ENCODE measurements at places on chromosomes 5 and 9.
A peak's percentile ranks its signal among the peaks of the same experiment; 100 is the strongest.

GRCh38 chr9:13113751-13114150, 165.7 kb downstream of the MPDZ start:
- no peak for DNase-seq

- no peak for DNase-seq
Measured at GRCh38 chr5:134611515-134611914, 21.1 kb downstream of the SAR1B start.

- no peak for DNase-seq
Measured at GRCh38 chr5:73388740-73389139, 59.8 kb downstream of the FOXD1 start.

GRCh38 chr9:110443146-110443865, 105.6 kb upstream of the TXNDC8 start:
- DNase-seq = no peak

DNA sequence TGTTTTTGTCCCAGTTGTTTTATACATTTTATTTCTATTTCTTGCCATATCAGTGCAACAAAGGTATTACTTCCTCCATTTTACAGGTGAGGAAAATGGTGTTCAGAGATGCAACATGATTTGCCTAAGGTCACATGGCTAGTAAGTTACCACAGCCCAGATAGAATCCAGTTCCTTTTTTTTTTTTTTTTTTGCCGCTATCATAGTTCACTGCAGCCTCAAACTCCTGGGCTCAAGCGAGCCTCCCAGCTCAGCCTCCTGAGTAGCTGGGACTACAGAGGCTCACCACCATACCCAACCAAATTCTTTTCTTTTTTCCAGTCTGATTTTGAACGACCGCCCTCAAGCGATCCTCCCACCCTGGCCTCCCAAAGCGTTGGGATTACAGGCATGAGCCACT, 480 bp upstream of the CCDC69 start:
- no peak for DNase-seq

- DNase-seq = no peak
Measured at GRCh38 chr5:122947772-122948171, 88.8 kb downstream of the PPIC start.

GRCh38 chr9:92504881-92505280, 22.6 kb upstream of the ASPN start:
- DNase-seq = no peak

DNA sequence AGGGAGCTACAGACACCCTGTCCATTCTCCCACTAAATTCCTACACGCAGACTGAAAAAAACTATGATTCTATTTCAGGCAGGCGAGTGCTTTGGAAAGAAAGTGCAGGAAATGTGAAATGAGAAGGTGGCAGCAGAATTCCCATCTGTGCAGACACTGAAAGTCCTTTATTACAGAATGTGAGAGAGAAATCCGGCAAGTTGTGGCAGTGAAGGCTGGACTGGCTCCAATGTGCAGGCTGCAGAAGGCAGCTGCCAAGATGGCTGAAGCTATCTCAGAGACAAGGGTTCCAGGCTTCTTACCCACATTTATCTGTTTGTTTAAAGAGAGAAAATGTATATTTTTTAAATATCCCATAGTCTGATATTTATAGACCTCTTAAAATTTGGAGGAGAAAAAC, 161.8 kb upstream of the VLDLR start:
- no peak for DNase-seq

GRCh38 chr9:77384406-77384805, 207.1 kb downstream of the VPS13A start:
- no peak for DNase-seq

GRCh38 chr5:127425868-127426267, 91.6 kb upstream of the PRRC1 start:
- DNase-seq = no peak

GRCh38 chr9:135810806-135811575, 96.4 kb downstream of the CAMSAP1 start:
- DNase-seq = no peak

GRCh38 chr9:74496819-74497747, at the start of gene RORB:
RORB (plus strand) TSS chr9:74497335; CDS start chr9:74497977, 642 bp downstream.
- no peak for DNase-seq

GRCh38 chr5:167580608-167581007, 710.8 kb upstream of the WWC1 start:
- DNase-seq = no peak

DNA sequence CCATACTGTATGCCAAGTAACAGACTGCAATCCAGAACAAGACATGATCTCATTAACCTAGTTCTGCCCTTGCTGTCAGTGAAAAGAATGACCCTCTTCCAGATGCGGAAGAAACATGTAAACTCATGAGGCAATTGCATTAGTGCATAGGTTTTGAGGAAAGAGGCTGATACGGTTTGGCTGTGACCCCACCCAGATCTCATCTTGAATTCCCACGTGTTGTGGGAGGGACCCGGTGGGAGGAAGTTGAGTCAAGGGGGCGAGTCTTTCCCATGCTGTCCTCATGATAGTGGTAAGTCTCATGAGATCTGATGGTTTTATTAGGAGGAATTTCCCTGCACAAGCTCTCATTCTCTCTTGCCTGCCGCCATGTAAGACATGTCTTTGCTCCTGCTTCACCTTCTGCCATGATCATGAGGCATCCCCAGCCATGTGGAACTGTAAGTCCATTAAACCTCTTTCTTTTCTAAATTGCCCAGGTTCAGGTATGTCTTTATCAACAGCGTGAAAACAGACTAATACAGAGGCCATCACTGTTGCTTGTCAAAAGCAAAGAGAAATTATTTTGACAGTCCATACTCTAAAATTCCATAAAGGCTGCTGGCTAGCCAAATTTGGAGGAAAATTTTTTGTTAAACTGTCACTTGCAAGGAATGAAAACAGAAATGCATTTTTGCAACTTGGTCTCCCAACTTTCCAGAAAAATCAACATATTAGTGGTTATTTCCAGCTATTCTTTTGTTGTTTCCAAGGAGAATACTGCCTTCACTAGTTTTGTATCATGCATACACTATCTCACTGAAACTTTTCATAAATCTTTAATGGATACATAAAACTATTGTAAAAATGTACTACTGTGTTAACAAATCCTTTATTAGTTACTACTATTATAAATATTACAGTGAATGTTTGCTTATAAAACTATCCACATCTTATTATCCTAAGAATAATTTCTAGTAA, 3.2 kb upstream of the ARL15 start:
- DNase-seq = no peak

- no peak for DNase-seq
Measured at GRCh38 chr9:5478206-5478605, 27.9 kb downstream of the CD274 start.

DNA sequence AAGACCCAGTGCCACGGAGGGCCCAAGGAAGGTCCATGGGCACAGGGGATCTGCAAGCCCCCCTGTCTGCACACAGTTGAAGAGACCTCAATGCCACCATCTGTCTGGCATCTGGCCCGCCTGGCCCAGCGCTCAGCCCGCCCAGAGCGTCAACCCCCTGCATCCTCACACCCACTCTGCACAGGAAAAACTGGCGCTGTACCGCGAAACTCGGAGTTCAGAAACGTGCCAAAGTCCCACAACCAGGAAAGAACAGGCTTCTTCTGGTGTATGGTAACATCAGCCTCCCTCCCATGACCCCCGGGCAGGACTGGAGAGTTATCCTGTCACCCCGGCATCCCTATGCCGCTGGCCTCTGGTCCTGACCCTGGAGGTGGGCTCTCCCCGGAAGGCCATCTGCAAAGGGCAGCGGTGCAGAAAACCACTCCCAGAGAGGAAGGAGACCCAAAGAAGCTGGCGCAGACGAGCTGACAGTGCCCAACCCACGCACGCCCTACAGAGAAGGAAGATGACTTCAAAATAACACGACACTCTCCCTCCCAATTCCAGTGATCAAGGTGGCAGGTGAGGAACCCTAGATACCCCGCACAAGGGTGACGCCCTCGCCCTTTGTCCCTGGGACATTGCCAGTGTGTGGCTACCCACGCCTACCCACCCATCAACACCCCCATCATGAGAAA, 18.9 kb downstream of the VAV2 start:
- no peak for DNase-seq

GRCh38 chr9:78549711-78550110, 252.8 kb downstream of the PSAT1 start:
- DNase-seq = no peak

GRCh38 chr9:112789891-112790774, 39.6 kb downstream of the SNX30 start:
- DNase-seq = no peak

- no peak for DNase-seq
Measured at GRCh38 chr5:34707451-34708107, 51.5 kb downstream of the RAI14 start.

DNA sequence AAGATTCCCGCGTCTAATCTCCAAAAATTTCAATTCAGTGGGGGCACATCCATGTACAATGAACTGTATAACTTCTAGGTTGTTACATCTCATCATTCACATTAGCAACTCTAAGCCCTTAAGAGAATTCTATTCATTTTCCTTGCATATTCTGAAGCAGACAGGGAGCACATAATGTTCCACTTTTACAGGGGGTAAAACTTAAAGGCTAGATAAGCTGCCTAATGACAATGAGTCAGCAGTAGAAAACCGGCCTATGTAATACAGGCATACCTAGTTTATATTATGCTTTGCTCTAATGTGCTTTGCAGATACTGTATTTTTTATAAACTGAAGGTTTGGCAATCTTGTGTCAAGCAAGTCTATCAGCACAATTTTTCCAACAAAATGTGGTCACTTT, 40.4 kb downstream of the PTAR1 start:
- no peak for DNase-seq

GRCh38 chr9:82115331-82115730, 126.8 kb downstream of the SPATA31D1 start:
- DNase-seq = no peak

- no peak for DNase-seq
Measured at GRCh38 chr9:1087120-1087881, 37.1 kb downstream of the DMRT2 start.

DNA sequence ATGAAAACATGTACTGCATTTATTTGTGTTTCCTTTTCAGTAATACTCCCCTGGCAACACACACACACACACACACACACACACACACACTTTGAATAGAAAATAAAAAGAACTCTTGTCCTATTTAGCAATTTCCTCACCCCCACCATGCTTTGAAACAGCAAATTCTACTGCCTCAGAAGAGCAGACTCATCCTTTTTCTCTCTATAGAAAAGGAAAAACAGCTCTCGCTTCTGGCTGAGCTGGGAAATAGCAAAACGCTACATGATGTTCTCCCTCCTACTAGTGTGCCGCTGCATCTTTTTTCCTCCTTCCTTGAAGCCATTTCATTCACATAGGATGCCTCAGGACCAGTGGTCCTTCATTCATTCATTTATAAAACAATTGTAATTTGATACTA, 453.6 kb downstream of the CSNK1G3 start:
- DNase-seq = no peak

DNA sequence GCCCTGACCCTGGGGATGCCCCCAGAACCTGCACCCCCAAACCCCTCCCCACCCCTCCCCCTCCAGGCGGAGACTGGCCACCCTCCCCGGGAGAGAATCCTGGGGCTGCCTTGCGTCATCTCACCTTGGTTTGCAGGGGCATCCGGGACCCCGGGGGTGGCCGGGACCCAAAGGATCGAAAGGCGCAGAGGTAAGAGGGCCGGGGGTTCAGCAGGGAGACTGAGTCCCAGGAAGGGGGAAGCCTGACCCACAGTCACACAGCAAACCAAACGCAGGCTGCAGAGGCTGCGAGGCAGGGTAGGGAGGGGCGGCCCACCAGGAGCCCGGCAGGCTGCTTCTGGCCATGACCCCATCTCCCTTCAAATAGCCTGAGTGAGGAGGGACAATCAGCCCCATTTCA, 33.8 kb upstream of the ORM1 start:
- peak; percentile 67 for DNase-seq

DNA sequence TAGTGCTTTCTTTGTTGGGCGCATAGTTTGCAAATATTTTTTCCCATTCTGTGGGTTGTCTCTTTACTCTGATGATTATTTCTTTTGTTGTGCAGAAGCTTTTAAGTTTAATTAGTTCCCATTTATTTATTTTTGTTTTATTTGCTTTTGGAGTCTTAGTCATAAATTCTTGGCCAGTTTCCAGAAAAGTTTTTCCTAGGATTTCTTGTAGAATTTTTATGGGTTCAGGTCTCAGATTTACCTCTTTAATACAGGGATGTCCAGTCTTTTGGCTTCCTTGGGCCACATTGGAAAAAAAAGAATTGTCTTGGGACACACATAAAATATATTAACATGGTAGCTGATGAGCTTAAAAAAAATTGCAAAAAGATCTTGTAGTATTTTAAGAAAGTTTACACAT, 122.0 kb downstream of the WDR70 start:
- DNase-seq = no peak

GRCh38 chr5:103693517-103693916, 130.9 kb upstream of the NUDT12 start:
- no peak for DNase-seq

DNA sequence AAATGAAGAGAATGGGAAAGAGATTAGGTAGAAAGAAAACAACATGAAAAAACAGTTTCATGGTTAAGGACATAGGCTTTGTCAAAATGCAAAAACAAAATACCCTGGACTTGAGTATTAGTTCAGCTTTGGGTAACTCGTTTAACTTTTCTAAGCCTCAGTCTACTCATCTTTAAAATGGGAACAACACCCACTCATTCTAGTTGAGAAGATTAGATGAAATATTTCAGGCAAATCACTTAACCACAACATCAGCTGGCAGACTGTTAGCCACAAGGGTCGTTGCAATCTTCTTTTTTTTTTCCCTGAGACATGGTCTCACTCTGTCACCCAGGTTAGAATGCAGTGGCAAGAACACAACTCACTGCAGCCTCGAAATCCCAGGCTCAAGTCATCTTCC, 185.6 kb downstream of the DCP2 start:
- DNase-seq = no peak

- DNase-seq = peak; percentile 17
Measured at GRCh38 chr5:142725231-142726187, 39.6 kb upstream of the FGF1 start.

- no peak for DNase-seq
Measured at GRCh38 chr9:111870774-111871498, 25.7 kb upstream of the UGCG start.

GRCh38 chr5:91397791-91398190, 14.7 kb upstream of the ARRDC3 start:
- no peak for DNase-seq

GRCh38 chr5:142316051-142316450, 8.8 kb downstream of the SPRY4 start:
- no peak for DNase-seq

GRCh38 chr5:132090107-132090506, 16.5 kb downstream of the CSF2 start:
- DNase-seq = no peak

DNA sequence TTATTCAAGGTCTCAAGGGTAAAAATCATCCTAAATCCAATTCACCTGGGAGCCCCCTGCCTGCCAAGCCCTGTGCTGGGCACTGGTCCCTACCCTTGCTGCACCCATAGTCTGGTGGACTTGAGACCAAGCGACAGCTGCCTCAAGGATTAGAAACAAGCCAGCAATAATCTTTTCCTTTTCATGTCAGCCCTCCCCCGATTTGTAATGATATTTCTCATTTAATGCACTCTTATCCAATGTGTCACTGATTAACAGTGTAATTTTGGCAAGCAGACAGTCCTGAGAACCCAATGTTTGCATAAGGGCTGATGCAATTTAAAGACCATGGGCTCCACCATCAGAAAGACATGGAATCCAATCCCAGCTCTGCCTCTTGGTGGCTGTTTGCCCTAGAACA, 108.9 kb downstream of the ACTL7B start:
- DNase-seq = no peak
